ENCODE measurements at places on chromosomes 3 and 15.

GRCh38 chr3:14564741-14565140 lies 24.6 kb upstream of the GRIP2 start:
- DNase-seq: no peak

DNA sequence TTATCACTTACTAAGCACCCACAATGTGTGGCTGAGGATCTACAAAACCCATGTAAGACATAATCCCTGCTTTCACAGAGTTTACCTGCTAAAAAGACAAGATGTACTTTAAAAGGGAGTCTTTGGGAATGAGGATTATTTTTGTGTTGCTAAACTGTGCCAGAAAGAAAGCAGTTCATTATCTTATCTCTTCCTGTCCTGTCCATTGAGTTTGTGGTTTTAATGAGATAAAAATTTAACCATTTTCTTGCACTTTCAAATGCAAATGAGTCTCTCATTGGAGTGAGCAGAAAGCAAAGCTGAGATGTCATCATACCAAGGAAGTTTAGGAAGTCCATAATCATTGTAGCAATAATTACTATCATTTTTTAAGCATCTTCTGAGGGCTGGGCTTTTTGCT lies 231.2 kb upstream of the ADAMTS9 start:
- DNase-seq: no peak

DNA sequence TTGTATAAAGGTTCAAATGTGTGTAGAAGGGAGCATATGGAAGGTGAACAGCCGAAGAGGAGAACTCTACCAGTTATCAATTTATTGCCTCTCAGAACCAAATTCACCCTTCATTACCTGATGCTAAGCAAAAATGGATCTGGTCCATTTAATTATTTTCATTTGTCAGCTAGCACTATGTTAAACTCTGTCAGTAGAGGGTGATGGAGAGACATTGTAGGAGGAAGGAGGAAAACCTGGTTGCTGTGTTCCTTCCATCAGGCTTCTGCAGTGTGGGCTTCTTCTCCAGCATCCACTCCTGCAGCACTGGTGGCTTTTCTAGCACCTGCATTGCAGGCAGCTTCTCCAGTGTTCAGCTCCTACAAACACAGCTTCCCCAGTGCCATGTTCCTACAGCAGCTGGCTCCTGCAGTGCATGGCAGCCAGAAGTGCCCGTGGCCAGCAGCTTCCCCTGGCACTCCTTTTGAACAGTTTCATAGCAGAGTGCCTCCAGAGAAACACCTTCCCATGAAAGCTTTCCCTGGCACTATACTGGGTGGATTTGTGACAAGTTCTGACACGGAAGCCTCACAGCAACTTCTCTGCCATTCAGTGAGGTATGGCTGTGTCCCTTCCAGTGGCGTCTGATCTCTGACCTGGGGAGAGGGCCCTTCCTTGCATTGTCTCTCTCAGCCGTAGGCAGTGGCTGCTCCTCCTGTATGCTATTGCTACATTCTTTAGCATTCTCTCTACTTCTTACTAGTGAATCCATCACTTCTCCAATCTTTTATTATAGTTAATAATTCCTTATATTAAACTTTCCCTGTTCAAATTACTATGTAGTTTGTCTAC lies 14.6 kb upstream of the IL17RD start:
- no peak for DNase-seq

- DNase-seq: no peak
These were observed 39.4 kb downstream of the MOBP start for GRCh38 chr3:39506863-39507262.

DNA sequence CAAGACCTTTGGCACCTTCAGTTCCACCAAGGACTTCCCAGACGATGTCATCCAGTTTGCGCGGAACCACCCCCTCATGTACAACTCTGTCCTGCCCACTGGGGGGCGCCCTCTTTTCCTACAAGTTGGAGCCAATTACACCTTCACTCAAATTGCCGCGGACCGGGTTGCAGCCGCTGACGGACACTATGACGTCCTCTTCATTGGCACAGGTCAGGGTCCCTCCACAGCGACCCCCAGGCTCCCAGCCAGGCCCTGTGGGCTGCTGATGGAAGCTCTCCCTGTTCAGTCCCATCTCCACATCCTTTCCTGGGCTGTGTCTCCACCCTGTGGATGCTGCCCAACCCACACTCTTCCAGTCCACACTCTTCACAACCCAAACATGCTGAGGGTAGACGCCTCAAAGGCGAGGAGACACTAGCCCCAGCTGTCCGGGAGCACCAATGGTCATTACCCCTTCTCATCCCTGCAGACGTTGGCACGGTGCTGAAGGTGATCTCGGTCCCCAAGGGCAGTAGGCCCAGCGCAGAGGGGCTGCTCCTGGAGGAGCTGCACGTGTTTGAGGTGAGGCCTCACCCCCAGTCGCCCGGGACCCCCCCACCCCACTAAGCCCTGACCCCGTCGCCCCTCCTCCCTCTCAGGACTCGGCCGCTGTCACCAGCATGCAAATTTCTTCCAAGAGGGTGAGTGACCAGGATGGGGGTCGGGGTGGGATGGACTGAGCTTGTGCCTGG lies 4.3 kb upstream of the LSMEM2 start:
- DNase-seq: peak; percentile 55

- DNase-seq: no peak
These were observed 594.9 kb downstream of the NLGN1 start for GRCh38 chr3:173992416-173992815.

DNA sequence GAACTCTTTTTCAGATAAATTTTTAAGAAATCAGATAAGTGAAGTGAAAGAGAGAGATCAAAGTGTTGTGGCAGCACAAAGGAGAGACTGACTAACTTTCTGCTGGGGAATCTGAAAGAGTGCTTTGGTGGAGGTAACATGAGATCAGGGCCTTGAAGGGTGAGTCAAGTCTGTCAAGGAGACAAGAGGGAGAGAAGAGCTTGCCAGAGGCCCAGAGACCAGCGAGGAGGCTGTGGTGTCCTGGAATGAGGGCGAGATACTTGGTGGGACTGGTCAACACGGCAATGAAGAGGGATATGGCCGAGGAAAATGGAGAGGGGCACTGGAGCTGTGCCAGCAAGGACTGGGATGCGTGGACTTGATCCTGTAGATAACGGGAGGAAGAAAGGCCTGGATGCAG lies 4.6 kb downstream of the TADA3 start:
- no peak for DNase-seq

DNA sequence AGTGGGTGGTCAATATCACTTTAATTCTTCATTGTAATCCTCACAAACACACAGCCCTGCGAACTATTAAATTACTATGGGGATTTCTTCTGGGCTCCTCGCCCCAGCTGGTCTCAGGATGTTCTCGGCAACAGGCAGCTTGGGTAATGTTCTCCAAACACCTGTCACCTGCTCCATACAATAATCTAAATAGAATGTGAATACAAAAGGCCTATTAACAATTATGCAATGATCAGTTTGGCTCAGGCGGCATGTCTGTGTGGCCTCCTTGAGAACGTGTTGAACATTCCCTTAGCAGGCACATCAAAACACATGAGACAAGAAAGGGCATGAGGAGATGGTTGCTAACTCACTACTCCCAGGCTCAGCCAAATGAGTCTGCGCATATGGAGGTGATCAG lies 158.6 kb upstream of the KBTBD8 start:
- no peak for DNase-seq

GRCh38 chr3:23497156-23497555 lies 294.0 kb downstream of the UBE2E2 start:
- DNase-seq: no peak

GRCh38 chr15:56553486-56553885 lies 88.5 kb upstream of the MNS1 start:
- DNase-seq: no peak

GRCh38 chr3:108090049-108090700 lies 656 bp downstream of the CD47 start:
- peak; percentile 49 for DNase-seq
